ENCODE measurements at places on chromosomes 5 and 9.

- DNase-seq = no peak
These were observed 74.9 kb upstream of the PHYKPL start for GRCh38 chr5:178307267-178308045.

- DNase-seq = no peak
These were observed 545.8 kb upstream of the ARRDC3 start for GRCh38 chr5:91928754-91929521.

DNA sequence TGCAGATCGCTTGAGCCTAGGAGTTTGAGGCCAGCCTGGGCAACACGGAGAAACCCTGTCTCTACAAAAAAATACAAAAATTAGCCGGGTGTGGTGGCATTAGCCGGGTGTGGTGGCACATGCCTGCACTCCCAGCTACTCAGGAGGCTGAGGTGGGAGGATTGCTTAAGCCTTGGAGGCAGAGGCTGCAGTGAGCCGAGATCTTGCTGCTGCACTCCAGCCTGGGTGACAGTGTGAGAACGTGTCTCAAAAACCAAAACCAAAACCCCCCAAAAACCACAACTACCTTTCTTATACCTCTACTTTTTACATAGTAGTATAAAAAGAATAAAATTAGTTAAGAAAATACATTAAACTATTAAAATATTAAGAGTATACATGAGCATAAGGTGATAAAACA lies 121.2 kb downstream of the RAPGEF6 start:
- DNase-seq = no peak

DNA sequence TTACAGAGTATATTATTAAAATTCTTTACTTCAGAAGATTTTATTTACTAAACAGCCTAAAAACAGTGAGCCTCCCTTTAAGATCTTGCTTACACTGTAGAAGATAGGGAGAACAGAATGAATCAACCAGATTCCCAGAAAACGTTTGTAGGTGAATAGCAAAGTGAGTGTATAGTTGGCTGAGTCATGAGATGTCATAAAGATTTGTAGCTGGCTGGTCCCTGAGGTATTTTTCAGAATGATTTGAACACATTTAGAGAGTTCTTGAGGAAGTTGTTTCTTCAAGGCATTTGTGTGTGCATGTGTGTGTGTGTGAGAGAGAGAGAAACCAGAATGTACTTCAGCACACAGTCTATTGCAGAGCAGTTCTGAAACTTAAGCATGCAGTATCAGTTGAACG lies 159.4 kb upstream of the PRR16 start:
- no peak for DNase-seq

- DNase-seq = no peak
These were observed 19.5 kb downstream of the NCS1 start for GRCh38 chr9:130191749-130192120.

- no peak for DNase-seq
These were observed 216.1 kb downstream of the MEF2C start for GRCh38 chr5:88666761-88667495.

DNA sequence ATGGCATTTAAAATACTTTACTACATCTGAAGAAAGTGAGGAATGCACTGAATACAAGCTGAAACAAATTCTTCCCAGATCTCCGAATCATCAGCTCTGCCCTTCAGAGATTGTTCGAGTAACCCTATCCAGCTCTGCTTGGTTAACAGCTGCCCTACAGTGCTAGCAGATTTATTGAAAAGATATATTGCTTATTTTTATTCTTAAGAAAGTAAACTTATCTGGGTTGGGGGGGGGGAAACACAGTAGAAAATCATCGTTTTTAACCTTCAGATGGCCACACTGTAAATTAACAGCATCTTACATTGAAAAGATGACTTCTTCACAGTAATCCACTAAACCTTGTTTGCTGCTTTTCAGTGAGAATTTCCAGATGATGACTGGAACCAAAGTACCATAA lies 210.8 kb downstream of the NFIB start:
- no peak for DNase-seq

- DNase-seq = no peak
These were observed 302.4 kb upstream of the ZNF462 start for GRCh38 chr9:106560540-106560939.

DNA sequence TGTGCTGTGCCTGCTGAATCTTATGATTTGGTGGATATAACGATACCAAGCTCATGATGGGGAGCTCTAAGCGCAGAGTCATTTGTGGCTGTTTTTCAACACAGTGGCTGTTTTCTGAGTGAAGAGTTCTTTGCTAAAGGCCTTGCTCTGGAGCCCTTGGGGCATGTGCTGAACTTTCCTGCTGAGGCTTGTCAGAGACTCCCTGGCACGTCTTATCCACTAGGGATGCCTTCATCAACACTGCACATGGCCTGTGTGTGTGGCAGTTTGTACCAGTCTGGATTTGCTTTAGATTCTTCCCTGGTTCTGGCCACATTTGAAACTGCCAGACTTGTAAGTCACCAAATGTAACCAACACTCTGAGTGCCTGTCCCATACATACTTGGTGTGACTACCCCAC lies 188.2 kb downstream of the DMRT2 start:
- no peak for DNase-seq

Data from stimulated activated CD4-positive, alpha-beta T cell treated with anti-CD3 and anti-CD28 coated beads, Interleukin-12 subunit alpha, Interleukin-12 subunit beta, amount 100 ng/mL, for 4 hours (primary cell).